ENCODE measurements at places on chromosomes 11 and 22. TPM values are rescaled to one million over a fixed set of nuclear protein-coding genes. Genes with fewer than 3 reads are reported as not detected.

DNA sequence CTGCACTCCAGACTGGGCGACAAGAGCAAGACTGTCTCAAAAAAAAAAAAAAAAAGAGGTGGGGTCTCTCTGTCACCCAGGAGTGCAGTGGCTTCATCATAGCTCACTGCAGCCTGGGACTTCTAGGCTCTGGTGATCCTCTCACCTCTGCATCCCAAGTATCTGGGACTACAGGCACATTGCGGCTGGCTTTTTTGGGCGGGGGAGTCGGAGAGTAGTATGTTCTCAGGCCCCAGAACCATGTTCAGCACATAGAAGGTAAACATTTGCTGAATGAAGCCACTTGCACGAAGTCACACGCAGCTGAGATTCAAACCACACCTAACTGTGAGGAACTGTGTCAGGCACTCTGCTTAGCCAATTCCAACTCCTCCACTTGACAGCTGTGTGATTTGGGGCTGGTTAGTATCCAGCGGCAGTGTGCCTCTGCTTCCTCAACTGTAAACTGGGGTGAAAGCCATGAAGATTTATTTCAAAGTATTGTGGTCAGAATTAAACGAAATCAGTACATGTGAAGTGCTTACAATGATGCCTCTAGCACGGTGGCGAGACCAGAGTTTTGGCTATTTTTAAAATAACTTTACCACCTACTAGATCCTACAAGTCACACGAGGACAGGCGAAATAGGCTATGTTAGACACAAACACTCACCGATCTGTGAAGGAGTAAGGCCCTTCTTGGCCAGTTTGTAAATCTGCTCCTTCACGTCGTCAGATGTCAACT lies 789 bp downstream of the RPS13 start:
- DNase-seq: no peak

DNA sequence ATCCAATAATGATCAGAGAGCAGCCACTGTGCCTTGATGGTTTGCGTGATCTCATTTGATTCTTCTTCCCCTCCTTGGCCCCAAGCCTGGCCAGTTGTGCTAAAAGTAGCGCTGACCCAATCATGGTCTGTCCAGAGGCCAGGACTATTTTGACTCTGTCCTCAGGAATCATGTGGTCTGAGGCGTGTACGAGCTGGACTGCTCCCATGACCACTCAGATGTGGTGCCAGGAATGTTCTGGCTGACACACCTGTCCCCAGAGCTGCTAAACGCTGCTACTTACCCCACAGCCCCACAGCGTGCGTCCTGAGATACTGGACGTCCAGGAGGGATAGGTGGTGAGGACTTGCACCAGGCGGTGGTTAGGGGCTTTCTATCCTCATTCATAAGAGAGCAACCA lies 70.5 kb downstream of the FEZ1 start:
- DNase-seq: no peak

DNA sequence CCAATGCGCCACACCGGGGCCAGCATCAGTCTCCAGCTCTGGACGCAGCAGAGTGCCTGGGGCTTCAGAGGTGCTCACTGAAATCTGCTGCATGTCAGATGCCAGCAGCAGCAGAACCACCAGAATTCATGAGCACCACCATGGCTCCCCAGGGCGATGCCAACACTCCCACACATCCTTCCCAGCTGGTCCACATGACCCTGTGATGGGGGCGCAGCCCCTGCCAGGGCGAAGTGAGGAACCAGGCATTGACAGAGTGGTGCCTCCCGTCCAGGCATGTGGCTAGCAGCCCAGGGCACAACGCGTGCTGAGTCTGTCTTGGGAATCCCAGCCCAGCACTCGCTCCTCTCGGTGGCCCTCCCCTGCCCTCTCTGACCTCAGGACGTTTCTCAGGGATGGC lies 80.4 kb downstream of the DHCR7 start:
- no peak for DNase-seq

- DNase-seq: no peak
These were observed 73.4 kb downstream of the WNT7B start for GRCh38 chr22:45903355-45904135.

- DNase-seq: no peak
These were observed 41.9 kb downstream of the CEP164 start for GRCh38 chr11:117369534-117369933.

DNA sequence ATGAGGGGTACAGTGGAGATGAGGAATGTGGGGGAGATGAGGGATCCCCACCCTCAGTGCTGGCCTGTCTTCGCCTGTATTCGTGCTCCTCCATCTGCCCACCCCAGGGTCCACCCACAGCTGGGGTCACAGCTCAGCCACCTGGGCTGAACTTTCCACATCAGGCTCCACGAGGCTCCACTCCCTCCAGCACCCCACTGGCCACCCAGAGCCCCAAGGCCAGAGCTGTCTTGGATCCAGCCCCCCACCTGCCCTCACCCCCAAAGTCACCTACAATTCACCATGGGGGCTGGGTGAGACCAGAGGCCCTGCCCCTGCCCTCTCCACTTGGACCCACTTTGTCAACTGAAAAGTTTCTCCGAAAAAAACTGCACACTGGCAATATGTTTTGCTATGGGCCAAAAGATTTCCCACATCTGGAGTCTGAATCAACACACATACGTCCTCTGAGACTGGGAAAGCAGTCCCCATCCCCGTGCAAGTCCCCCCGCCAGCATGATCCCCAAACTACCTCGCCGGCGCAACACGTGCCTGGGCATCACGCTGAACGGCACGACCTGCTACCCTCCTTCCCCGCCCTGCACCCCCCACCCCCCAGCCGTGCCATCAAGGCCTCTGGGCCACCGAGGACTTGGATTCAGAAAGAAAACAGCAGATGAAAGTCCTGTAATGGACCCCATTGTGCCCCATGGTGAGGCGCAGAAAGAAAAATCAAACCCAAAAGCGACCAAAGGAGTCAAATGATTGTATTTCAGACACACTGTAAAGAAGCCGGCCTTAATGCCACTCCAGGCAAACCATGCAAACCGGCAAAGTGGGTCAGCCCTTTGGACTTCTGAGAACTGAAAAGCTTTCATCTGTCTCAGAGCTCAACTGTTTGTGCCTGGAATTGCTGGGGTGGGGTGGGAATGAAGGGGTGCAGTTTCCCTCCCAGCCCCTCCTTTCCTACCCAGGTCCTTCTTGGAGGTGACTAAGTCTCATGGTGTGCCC lies 16.5 kb upstream of the GAL start:
- no peak for DNase-seq

DNA sequence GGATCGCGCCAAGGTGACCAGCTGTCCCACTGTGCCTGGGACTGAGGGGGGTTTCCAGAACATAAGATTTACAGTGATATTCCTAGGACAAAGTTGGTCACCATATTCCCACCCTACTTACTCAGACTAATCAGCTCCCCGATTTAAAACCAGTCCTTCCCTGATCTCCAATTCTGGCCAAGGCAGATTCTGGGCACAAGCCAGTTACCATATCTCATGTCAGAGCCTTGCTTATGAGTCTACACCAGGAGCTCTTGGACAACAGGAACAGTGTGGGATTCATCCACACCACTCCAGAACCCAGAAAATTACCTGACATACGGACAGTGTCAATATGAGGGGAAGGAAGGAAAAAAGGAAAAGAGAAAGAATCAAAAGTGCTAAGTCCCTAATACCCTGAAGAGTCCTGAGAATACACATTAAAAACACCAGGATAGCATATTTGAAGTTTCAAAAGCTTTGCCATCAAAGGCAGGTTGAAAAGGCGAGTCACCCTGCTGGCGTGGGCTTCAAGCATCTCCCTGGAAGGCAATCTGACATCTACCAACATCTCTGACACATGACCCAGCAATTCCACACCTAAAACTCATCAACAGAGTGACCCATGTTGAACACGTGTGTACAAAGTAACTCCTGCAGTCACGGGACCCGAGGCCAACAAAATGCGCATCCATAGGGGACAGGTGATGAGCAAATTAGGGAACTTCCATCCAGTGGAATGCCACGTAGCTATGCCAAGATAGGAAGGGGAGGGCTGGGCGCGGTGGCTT lies 8.0 kb upstream of the IL2RB start:
- DNase-seq: no peak

CSNK2A3 gene
- 4.0 TPM for total RNA-seq

DNA sequence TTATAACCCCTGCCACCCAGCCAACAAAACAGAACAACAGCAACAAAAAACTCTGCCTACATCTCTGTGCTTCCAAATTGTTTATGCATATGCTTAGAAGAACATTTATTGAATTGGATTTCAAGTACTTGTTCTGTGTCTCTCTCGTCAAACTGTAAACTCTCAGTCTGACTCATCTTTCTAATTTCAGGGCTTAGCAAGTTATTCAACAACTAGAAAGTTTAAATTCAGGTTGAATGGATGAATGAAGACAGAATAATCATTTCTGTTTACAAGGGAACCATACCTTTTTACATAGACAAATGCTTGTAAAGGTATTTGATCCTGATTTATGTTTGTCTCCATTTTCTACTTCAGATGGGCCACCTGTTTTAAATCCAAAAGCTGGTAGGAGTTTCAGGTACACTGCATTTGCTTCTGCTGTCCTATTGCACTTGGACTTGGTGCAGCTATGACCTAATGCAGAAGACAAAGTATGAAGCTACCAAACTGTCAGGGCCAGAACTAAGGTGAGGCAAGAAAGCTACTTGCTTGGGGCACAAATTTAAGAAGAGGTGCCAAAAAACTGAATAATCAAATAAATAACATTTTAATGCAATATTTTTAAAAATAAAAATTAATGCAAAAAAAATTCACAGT lies 1.6 kb upstream of the FBXO3 start:
- DNase-seq: no peak
